H54 (cell line): ENCODE measurements at places on chromosomes 11 and 22.

- no peak for DNase-seq
Observed at GRCh38 chr11:10715571-10715970, 22.0 kb upstream of the IRAG1 start.

GRCh38 chr22:47616396-47617020 lies 854.1 kb downstream of the TBC1D22A start:
- no peak for DNase-seq

DNA sequence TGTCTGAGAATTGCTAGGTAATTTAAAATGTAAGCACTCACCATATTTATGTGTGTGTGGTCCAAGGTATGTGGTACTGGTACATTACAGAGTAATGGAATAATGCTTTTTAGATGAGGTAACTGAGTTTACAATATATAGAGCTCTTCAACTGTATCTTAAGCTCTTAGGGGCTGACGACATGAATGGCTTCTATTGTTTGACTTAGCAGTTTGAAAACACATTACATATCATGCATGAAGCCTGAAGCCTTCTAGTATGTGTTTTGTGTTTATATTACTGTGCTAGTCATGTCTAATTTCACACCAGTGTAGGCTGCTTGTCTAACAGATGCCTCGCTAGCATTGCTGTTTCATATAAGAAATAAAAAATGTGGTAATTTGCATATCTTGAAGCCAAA lies 37.2 kb downstream of the GAS2 start:
- no peak for DNase-seq

DNA sequence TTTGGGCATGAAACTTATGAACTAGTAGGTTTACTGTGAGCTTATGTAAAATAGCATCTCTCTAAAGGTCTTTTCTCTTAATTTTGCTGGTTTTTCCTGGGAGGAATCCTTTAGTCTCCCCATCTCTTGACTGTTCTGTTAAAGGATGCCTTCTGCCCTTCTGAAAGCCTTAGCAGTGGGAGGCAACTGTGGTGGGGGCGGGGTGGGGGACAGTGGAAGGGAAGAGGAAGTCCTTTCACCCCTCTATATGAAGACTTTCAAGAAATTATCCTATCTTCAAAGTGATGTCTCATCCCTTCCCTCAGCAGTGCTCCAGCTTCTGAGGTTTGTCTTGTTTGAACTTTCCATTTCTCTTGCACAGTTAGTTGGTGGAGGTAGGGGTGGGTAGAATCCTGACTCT lies 73.1 kb downstream of the ELP4 start:
- no peak for DNase-seq

GRCh38 chr11:125214601-125215565 lies 50.3 kb downstream of the PKNOX2 start:
- DNase-seq: no peak

GRCh38 chr11:58742981-58743880 lies 11.5 kb upstream of the GLYAT start:
- no peak for DNase-seq

DNA sequence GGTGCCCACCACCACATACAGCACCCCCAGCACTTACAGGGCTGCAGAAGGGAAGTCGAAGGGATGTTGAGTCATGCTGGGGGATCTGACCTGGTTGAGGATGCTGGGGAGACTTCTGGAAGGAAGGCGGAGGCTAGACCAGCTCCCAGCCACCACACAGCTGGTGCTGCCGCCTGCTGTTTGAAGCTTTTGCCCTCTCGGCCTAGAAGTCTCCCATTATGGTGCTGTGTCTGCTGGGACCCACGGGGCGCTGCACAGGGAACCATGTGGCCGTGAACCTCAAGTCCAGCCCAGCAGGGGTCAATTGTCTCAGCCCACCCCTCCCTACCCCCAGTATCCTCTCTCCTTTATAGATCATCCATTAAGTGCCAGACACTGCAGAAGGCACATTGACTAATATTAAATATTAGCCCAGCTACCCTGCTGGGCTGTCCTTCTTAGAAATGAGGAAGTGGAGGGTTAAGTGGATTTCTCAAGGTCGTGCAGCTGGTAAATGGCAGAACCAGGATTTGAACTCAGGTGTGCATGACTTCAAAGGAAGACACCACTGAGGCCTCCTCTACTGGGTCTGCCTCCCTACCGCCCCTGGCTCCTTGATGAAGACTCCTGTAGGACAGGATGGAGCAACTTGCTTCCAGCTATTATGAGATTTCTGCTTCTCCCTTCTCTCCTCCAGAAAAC lies 49.7 kb downstream of the CYTH4 start:
- DNase-seq: no peak
